Hepatocyte (in vitro differentiated cells): ENCODE measurements at places on chromosomes 7 and 10. TPM values are rescaled to one million over a fixed set of nuclear protein-coding genes. Genes with fewer than 3 reads are reported as not detected.
A peak's percentile ranks its signal among the peaks of the same experiment; 100 is the strongest.

Gene SOSTDC1
- 65.8 and 71.5 TPM in 2 replicates for total RNA-seq

Gene GBX1
- total RNA-seq: not detected in 2 replicates

Gene KLLN
- total RNA-seq: 0.53 and 1.2 TPM in 2 replicates

Gene LEP
- not detected in 2 replicates for total RNA-seq

Gene HMX2
- total RNA-seq: not detected in 2 replicates

Gene C7orf33
- not detected in 2 replicates for total RNA-seq

Gene ERVW-1
- total RNA-seq: 0.37 TPM in 1 of 2 replicates, not detected in the other

Gene PRTFDC1
- 14.7 and 14.8 TPM in 2 replicates for total RNA-seq

Gene TUBB8
- 0.70 and 0.80 TPM in 2 replicates for total RNA-seq

- peaks cover 86% of the 10 kb centered on the region for H3K27me3 ChIP-seq
- H3K36me3 ChIP-seq: no peaks in the 10 kb centered on the region
- no peak for DNase-seq
- peaks cover 25% of the 10 kb centered on the region for H3K4me1 ChIP-seq
- no peak overlapping the region for H3K4me3 ChIP-seq
Observed at GRCh38 chr7:101166648-101166908, 1.2 kb upstream of the VGF start.

GRCh38 chr7:149804106-149804505 lies 30.7 kb upstream of the ZNF467 start:
- H3K27me3 ChIP-seq: no peaks in the 10 kb centered on the region
- no peaks in the 10 kb centered on the region for H3K4me1 ChIP-seq
- no peaks in the 10 kb centered on the region for H3K36me3 ChIP-seq
- H3K4me3 ChIP-seq: no peak overlapping the region
- H3K27ac ChIP-seq: no peak overlapping the region

GRCh38 chr7:117582219-117582704 lies 102.4 kb downstream of the CFTR start:
- peak overlapping the region; percentile 19 for H3K27ac ChIP-seq
- H3K27me3 ChIP-seq: no peaks in the 10 kb centered on the region
- peaks cover 17% of the 10 kb centered on the region for H3K4me1 ChIP-seq
- DNase-seq: peak; percentile 56

- no peak overlapping the region for H3K4me3 ChIP-seq
- H3K4me1 ChIP-seq: no peaks in the 10 kb centered on the region
- H3K36me3 ChIP-seq: no peaks in the 10 kb centered on the region
- DNase-seq: no peak
- no peak overlapping the region for H3K27ac ChIP-seq
- no peaks in the 10 kb centered on the region for H3K27me3 ChIP-seq
Observed at GRCh38 chr10:82358486-82359099, 483.6 kb downstream of the NRG3 start.

GRCh38 chr10:116691635-116692034 lies 50.7 kb downstream of the HSPA12A start:
- no peak overlapping the region for H3K27ac ChIP-seq
- H3K27me3 ChIP-seq: no peaks in the 10 kb centered on the region
- DNase-seq: no peak
- H3K36me3 ChIP-seq: no peaks in the 10 kb centered on the region

DNA sequence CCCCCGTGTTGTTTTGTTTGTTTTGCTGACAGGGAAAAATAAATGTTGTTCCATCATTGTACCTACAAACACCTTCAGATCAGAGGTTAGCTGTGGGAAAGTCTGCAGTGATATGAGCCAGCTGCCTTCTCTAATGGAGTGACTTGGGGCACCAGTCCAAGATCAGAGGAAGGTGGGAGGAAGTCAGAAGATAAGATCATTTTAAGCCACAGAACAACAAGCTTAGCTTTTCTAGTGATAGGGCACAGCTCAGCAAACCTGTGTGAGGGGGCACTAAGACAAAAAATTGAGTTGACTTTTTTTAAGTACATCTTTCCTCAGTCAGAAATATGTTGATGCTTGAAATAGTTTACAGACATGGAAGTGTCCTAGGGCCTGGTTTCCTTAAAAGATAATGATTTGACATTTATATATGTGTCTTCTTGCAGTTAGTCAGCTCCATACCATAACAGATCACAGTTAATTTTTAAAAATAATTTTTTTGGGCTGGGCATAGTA lies 240.3 kb upstream of the KAT6B start:
- no peaks in the 10 kb centered on the region for H3K27me3 ChIP-seq
- H3K27ac ChIP-seq: peak overlapping the region; percentile 41
- no peak overlapping the region for H3K4me3 ChIP-seq
- DNase-seq: no peak

DNA sequence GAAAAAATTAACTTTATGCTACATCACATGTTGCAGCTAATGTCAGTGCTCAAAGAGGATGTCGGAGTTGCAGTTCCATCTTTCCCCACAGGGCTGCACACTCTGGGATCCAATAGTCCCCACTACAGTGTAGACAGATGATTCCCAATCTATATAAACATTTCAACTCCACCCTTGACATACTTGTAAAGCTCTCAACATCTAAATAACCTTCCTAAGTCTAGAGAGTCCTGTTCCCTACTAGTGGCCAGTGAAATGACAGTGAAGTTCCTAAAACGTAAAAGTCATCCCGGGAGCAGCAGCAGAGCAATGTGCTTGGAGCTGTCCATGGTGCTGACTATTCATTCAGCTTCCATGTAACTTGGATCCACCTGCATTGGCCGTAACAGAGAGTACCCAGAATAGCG lies 145.1 kb downstream of the GRM8 start:
- H3K27me3 ChIP-seq: no peaks in the 10 kb centered on the region
- DNase-seq: peak; percentile 87
- no peak overlapping the region for H3K27ac ChIP-seq
- no peaks in the 10 kb centered on the region for H3K36me3 ChIP-seq
- H3K4me3 ChIP-seq: no peak overlapping the region

GRCh38 chr10:119775529-119775928 lies 49.7 kb downstream of the INPP5F start:
- H3K36me3 ChIP-seq: no peaks in the 10 kb centered on the region
- no peaks in the 10 kb centered on the region for H3K4me1 ChIP-seq
- H3K27me3 ChIP-seq: no peaks in the 10 kb centered on the region
- no peak for DNase-seq

GRCh38 chr7:29946428-29947186 lies 43.0 kb downstream of the SCRN1 start:
- H3K4me1 ChIP-seq: no peaks in the 10 kb centered on the region
- H3K36me3 ChIP-seq: no peaks in the 10 kb centered on the region
- H3K4me3 ChIP-seq: no peak overlapping the region

DNA sequence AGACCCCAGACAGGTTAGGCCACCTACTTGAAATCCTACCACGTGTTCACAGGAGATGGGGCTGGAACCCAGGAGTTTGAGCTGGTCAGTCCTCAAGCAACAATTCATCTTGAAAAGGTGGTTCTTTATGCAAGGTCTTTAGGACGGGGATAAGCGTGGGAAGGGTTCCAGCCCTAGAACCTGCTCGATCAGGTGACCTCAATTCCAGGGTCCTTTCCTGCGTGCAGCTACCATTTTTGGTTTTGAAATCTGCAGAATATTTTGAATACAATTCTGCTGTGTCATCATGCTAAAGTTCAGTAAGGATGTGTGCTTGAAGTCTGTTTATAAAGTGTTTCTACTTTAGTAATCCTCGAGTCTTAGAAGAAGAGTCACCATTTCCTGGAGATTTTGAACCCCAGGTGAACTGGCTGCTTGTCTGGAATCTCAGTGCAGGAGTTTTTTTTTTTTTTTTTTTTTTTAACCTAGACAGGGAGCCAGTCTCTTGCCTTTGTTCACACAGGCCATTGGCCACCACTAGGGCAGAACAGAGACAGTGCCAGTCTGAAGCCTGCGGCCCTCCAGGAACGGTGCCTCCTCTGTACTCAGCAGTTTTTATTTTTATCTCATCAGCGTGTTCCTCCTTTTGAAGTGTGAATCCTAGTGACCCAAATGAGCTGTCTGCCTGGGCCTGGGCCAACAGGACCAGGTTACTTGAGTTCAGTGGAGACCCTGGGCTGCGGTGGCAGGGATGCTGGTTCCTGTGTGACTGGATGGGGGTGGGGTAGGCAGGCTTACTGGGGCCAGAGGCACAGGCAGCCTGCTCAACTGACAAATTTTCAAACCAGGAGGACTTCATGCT lies 54.6 kb downstream of the EEPD1 start:
- no peak overlapping the region for H3K4me3 ChIP-seq
- H3K4me1 ChIP-seq: peaks cover 38% of the 10 kb centered on the region
- H3K27me3 ChIP-seq: no peaks in the 10 kb centered on the region
- peak overlapping the region; percentile 68 for H3K27ac ChIP-seq
- no peaks in the 10 kb centered on the region for H3K36me3 ChIP-seq
- peak; percentile 49 for DNase-seq

DNA sequence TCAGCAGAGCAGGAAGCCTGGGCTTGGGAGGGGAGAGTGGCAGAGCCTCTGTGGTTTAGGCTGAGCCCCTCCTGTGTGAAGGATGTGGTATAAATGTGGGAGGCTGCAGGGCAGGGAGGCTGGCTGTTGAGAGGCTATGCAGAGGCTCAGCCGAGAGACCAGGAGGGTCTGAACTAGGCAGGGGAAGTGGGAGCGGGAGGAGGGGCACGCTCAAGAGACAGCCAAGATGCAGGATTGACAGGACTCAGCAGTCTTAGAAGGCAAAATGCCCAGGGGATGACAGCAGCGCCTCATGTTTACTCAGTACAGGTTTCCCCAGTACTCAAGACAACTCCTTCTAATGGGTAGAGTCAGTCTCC lies 24.3 kb downstream of the BTBD16 start:
- no peaks in the 10 kb centered on the region for H3K4me1 ChIP-seq
- no peaks in the 10 kb centered on the region for H3K27me3 ChIP-seq
- no peak overlapping the region for H3K4me3 ChIP-seq

- H3K27ac ChIP-seq: peak overlapping the region; percentile 20
- no peaks in the 10 kb centered on the region for H3K36me3 ChIP-seq
- H3K4me1 ChIP-seq: no peaks in the 10 kb centered on the region
- no peak for DNase-seq
- H3K4me3 ChIP-seq: no peak overlapping the region
Observed at GRCh38 chr10:34291466-34292193, 523.5 kb downstream of the PARD3 start.

- peaks cover 23% of the 10 kb centered on the region for H3K4me1 ChIP-seq
- DNase-seq: no peak
Observed at GRCh38 chr7:27139334-27140125, 4.0 kb downstream of the HOXA5 start.

DNA sequence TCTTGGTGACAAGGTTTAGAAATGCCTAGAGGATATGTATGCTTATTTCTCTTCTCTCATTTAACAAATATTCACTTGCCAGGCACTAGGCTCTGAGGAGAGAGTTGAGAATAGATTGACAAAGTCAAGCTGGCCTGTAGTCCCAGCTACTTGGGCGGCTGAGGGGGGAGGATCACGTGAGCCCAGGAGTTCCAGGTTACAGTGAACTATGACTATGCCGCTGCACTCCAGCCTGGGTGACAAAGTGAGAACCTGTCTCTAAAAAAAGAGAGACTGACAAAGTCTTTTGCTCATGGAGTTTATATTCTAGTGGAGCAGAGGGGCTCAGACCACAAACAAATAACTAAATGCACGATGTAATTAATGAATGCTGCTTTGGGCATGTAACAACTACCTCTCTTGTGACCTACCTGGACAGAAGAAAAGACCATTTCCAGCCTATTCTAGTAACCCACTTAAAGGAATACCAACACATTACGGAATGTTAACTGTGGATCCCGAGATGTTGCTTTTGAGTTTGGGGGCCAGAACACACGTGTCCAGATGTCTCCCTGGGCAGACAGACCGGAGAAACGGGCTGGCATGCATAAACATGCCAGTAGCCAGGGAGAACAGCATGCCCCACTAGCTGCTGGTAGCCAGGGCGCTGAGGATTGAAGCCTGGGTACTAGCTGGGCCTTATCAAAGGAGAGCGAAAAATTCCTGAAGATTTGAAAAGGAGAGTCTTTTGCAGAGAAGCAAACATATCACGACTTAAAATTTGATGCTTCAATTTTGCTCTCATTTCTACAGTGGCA lies 2.6 kb upstream of the BMPR1A start:
- H3K36me3 ChIP-seq: no peaks in the 10 kb centered on the region
- DNase-seq: peak; percentile 22
- H3K27me3 ChIP-seq: no peaks in the 10 kb centered on the region
- H3K4me1 ChIP-seq: peaks cover 19% of the 10 kb centered on the region
- H3K4me3 ChIP-seq: no peak overlapping the region
- H3K27ac ChIP-seq: peak overlapping the region; percentile 100

DNA sequence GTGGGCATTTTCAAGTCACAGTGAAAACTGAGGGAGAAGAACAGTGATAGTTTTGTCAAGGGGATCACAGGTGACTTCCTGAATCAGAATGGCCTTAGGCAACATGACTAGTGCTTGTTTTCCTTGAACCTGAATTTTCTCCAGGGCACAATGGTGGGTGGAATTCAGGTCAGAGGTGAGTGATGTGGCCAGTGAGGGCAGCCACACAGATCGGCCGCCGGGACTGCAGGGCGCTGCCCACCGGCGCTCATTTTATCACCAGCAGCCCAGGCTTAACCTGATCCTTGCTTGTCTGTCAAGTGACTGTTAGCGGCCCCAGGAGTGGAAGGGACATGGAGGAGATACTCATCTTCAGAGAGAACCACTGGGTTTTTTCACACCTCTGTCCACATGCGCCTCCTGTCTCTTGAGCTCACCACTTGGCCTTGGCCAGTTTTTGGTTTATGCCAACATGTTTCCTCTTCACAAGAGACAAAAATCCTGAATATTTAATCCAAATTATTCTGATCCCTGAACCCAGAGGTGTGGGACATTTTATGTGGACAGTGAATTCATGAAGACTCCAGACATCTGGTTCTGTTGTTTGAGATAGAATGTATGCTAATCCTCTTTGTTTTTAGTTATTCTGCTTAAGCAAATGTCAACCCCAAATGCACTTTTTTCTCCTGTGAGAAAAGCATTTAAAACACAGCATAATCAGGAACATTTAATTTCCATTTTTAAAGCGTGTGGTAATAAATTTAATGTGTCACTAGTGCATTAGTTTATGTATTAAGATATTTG lies 108.7 kb downstream of the DOCK1 start:
- H3K27ac ChIP-seq: no peak overlapping the region
- no peak overlapping the region for H3K4me3 ChIP-seq
- H3K27me3 ChIP-seq: no peaks in the 10 kb centered on the region

- no peak for DNase-seq
- H3K4me3 ChIP-seq: no peak overlapping the region
- H3K4me1 ChIP-seq: no peaks in the 10 kb centered on the region
- no peaks in the 10 kb centered on the region for H3K27me3 ChIP-seq
- H3K36me3 ChIP-seq: no peaks in the 10 kb centered on the region
- H3K27ac ChIP-seq: no peak overlapping the region
Observed at GRCh38 chr7:129807863-129808262, 144.9 kb downstream of the UBE2H start.

DNA sequence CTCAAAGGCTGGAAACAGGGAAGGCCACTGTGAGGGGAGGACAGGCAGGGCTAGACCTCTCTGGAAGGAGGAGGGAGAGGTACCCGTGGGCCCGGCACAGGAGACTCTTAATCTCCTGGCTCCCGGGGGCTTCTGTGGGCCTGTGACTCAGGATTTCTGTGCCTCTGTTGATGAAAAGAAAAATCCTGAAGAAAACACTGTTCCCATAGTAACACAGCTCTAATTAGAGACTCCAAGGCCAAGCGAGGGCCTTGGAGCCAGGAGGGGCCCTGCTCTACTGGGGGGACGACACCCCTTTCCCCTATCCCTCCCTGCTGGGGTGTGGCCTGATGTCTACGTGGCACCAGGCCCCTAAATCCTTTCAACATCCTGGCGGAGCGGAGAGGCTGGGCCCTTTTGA lies 174.1 kb upstream of the TNRC18 start:
- H3K36me3 ChIP-seq: no peaks in the 10 kb centered on the region
- H3K27me3 ChIP-seq: peaks cover 6% of the 10 kb centered on the region
- peak; percentile 54 for DNase-seq
- peak overlapping the region; percentile 95 for H3K27ac ChIP-seq
- peaks cover 47% of the 10 kb centered on the region for H3K4me1 ChIP-seq
- no peak overlapping the region for H3K4me3 ChIP-seq

- no peak overlapping the region for H3K4me3 ChIP-seq
- no peaks in the 10 kb centered on the region for H3K36me3 ChIP-seq
- no peaks in the 10 kb centered on the region for H3K4me1 ChIP-seq
- no peak for DNase-seq
Observed at GRCh38 chr10:34834274-34834673, 19.2 kb upstream of the PARD3 start.
